Skeletal muscle cell (primary cell): ENCODE measurements at places on chromosomes 16 and 17.

DNA sequence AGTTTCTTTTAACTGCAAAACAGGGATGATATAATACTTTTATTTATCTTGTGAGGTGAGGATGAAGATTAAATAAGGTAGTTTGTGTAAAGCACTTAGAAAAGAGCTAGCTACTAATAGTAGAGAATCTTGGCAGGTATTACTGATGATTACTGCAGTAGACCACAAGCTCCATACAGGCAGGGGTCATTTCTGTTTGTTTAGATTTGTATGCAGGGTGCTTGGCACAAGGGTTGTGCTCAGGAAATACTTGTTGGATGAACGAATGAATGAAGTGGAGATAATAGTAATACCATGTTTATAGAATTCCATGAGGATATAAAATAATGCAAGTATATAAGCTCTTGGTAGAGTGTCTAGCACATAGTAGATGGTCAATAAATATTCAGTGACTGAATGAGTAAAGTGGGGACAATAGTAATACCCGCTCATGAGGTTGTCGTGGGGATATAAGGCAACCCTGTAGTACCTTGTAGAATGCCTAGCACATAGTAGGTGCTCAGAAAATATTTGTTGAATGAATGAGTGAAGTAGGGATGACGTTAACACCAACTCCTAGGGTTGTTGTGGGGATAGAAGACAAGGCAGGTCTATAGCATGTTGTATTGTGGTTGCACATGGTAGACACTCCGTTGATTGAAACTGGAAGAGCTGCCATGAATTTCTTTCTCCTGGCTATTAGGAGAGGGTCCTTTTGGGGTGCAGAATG is 83.0 kb downstream of the ABCC1 start:
- no peak for DNase-seq

GRCh38 chr16:85746460-85747215 is 4.3 kb downstream of the C16orf74 start:
- DNase-seq = peak; percentile 10

DNA sequence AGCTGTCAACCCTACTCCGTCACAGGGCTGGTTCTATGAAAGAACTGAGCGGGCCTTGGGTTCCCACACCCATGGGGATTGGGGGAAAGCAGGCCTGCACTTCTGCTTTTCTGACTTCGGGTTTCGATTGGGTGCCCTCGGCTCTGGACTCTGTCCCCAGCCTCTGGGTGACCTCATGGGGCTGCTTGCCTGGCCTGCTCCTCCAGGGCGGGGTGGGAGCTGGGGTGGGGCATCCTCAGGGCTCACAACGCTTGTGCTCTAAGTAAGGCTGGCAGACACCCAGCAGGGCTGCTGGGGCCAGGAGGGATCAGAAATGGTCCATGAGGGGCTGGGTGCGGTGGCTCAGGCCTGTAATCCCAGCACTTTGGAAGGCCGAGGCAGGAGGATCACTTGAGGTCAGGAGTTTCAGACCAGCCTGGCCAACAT is 19.2 kb downstream of the ARHGAP27 start:
- DNase-seq = no peak

- no peak for DNase-seq
Observed at GRCh38 chr17:62794666-62794971, 13.5 kb downstream of the MARCHF10 start.

- DNase-seq = no peak
Observed at GRCh38 chr16:56414366-56414765, 11.0 kb downstream of the AMFR start.

DNA sequence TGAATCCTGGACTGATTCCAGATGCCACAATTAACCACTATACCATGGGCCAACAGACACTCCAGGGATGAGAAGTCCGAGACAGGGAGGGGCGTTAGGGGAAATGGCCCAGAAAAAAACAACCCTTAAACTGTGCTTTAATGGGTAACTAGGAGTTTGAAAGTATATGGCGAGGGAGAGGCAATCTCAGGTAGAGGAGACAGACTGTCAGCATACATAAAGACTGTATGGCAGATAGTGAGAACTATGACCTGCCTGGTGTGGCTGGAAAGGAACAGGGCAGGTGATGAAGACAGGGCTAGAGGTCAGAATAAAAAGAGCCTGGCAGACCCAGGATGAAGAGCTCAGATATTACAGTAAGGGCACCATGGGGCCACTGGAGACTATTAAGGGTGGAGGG is 8.1 kb downstream of the ZZEF1 start:
- no peak for DNase-seq

GRCh38 chr16:88357317-88358022 is 25.3 kb upstream of the ZNF469 start:
- no peak for DNase-seq

DNA sequence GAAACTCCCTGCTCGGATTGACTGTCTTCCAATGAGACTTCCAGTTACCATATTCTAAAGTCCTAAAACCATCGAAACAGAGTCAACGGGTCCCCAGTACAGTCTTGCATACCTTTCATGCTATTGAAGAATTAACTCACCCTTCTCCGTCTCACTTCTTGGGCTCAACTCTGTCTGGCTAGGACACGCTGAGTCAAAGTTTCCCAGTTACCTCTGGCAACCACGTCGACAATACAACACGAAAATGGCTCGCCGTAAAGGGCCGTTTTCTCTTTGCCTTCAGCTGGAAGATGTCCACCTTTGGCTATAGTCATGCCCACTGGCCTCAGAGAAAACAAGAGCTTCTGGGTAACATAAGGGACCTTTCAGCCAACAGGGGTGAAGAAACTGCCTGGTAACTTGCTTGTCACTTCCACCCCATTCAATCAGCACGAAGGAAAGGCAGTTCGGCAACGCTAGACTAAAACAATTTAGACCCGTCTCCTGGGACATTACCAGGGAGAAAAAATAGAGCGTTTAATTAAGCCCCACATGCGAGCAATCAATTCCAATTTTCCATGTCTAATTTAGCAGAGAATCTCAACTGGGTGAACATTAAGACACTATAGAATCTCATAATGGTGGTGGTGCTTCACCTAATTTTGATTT is 21.5 kb downstream of the KCNG4 start:
- no peak for DNase-seq

DNA sequence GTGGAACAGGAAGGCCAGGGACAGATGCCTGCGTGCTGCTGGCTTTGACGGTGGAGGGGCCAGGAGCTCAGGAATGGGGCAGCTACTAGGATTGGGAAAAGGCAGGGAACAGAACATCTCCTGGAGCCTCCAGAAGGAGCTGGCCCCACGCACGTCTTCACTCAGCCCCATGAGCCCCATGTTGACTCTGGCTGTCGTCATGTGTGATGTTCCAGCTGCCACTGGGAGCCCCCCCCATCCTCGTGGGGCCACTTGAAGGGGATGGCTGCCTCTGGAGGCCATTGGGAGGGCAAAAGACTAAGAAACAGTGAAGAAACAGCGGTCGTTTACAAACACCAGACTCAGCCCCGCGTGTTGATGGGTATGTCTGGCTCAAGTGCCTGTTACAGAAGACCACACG is 18.5 kb upstream of the APRT start:
- no peak for DNase-seq

DNA sequence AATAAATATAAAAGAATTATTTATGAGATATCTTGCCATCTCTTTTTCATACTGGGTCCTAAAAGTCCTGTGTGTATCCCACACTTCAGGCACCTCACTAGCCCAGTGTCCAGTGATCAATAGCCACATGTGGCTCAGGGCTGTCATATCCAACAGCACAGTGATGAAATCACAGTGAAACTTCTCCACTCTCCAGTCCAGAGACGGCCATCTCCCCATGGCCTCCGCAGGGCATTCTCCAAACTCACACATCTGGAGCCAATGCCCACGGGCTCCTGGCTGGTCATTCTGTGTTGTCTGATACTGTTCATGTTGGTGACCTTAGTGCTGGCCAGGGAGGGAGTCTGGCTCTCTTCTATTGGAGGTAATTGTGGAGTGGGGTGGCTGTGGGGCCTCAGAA is 125.2 kb upstream of the SDK2 start:
- no peak for DNase-seq

- no peak for DNase-seq
Observed at GRCh38 chr17:80531400-80531799, 13.2 kb upstream of the RPTOR start.

DNA sequence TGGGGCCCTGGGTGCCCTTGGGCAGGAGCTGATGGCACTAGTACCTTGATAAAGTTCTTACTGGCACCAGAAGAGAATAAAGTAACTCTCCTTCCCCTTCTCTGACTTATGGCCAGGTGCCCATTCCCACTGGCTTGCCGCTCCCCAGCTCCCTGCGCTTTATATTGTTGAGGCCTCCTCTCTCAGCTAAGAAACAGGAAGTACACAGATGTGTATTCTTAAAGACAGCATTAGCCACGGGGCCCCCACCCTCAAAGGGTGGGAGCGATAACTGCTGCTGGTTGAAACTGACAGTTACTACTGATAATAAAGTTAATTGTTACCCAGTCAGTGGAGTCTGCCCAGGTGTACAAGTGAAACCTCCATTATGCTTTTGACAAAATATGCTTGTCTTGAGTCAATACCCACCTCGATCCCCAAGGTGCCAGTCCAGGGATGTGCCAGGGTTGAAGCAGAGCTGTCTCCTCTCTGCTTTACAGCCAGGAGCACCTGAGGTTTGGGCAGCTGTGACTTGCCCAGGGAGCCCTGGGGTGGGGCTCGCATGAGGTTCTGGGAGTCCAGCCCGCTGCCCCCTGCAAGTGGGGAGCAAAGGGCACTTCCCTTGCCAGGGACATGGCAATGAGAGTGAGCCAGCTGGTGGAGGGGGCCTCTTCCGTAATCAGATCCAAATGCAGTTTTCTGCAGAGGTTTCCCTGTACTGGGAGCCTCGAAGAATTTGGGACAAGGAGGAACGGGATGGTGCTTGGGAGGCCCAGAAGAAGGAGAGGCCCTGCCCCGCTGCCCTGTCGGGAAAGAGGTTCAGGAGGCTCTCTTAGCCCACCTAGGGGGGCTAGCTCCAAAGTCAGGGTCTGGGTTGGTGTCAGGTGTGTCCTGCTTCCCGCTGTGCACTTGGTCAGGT is 5.4 kb upstream of the CLDN9 start:
- DNase-seq = no peak

- DNase-seq = no peak
Observed at GRCh38 chr17:44934745-44935105, 12.8 kb downstream of the KIF18B start.

- peak; percentile 39 for DNase-seq
Observed at GRCh38 chr17:72175787-72176515, 55.1 kb downstream of the SOX9 start.

DNA sequence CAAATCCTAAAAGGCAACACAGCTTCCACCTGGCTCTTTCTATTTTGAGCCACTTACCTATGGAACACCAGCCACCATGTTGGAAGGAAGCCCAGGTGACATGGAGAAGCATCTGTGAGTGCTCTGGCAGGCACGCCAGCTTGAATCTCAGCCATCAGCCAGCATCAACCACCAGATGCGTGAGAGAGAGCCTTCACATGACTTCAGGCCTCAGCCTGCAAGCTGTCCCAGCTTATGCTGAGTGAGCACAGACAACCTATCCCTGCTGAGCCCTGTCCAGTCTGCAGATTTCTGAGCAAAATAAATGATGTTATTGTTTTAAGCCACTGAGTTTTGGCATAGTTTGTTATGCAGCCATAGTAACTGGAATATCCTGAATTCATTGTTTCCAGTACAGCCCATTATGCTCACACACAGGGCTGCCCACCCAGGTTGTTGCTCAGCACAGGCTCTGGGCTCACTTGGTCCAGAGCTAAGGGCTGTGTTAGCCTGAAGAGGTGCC is 35.1 kb downstream of the TMEM238L start:
- DNase-seq = no peak

DNA sequence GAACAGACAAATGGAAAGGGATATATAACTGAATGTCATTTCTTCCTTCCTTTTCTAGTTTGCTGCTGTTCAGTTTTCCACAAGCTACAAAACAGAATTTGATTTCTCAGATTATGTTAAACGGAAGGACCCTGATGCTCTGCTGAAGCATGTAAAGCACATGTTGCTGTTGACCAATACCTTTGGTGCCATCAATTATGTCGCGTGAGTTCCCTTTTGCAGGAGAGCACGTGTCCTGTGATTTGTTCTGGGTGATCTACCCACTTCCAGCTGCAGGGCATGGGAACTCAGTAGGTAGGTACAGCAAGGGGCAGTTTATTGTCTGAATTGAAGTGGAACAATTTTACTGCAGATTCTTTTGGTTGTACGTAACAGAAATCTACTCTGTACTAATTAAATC is 8.8 kb downstream of the ITGAL start:
- no peak for DNase-seq

DNA sequence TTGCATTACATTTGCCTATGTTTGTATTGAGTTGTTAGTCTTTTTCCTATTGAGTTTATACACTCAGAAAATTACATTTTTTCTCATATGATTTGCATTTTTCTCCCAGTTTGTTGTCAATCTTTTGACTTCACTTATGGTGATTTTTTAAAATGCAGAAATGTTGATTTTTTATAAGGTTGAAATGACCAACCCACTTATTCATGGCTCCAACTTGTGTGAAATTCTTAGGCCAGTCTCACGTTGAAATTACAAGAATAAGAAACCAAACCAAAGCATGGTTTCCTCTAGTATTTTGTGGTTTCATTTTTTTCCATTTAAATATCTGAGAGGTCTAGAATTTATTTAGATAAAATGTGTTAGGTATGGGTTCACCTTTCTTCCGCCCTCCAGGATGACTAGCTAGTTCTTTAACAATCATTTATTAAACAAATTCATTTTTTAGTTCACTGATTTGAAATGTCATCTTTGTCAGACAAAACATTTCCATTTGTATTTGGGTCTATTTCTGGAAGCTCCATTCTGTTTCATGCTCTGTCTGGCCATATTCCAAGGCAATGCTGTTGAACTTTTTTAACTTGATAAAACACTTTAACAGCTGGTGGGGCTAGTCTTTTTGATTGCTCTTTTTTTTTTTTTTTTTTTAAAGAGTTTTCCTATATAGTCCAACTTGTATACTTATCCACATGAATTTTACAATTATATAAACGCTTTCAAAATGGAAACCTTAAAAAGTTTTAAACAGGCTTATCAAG is 40.0 kb downstream of the FAM20A start:
- DNase-seq = no peak

DNA sequence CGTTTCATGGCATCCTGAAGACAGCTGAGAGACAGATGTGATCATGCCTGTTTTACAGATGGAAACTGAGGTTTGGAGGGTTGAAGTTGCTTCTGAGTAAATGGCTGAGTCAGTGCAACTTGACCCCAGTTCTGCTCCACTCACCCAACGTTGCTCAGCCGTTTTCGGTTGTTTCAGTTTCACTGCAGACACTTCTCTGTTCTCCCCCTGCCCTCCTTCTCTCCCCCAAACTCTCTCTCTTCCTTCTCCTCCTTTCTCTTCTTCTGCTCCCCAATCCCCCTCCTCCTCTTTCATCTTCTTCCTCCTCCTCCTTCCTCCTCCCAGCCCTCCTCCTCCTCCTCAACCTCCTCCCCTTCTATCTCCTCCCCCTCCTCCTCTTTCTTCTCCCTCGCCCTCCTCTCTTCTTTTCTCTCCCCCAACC is 9.4 kb upstream of the CEP20 start:
- peak; percentile 12 for DNase-seq
